ENCODE measurements at places on chromosomes 6 and 20.

GRCh38 chr20:1891263-1892118, 3.7 kb upstream of the SIRPA start:
- DNase-seq: no peak

GRCh38 chr6:137727216-137727765, 139.8 kb upstream of the TNFAIP3 start:
- no peak for DNase-seq

DNA sequence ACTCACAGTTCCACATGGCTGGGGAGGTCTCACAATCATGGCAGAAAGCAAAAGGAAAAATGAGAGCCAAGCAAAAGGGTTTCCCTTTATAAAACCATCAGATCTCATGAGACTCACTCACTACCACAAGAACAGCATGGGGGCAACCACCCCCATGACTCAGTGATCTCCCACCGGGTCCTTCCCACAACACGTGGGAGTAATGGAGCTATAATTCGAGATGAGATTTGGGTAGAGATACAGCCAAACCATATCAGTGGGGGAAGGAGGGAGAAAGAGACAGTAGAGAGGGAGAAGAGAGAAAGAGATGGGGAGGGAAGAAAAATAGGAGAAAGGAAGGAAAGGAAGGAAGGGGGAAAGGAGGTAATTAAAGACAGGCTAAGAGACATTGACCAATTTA, 30.1 kb downstream of the GMDS start:
- DNase-seq: no peak

- DNase-seq: no peak
Measured at GRCh38 chr6:30847421-30847970, 36.8 kb upstream of the DDR1 start.

GRCh38 chr20:44706301-44707017, 8.7 kb upstream of the CCN5 start:
- DNase-seq: no peak

DNA sequence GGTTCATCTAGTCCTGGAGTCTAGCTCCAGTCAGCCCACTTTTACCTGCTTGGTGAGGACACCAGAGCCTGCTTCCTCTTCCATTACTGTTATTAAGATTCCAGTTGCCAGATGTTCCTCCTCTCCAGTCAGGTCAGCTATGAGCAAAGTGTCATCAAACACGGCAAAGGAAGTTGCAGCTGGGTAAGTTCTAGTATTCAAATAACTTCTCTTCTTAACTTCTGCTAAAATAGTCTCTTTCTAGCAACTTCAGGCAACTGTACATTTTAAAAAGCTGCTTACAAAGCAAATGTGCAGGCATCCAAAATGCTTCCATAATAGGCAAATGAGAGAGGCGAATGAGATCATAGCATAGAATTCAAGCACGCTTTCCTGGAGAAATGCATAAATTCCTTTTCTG, 18.4 kb upstream of the MRPS18A start:
- no peak for DNase-seq

- DNase-seq: peak; percentile 21
Measured at GRCh38 chr20:32678948-32679347, 5.2 kb upstream of the C20orf203 start.

GRCh38 chr6:112571488-112572270, 224.5 kb downstream of the RFPL4B start:
- peak; percentile 55 for DNase-seq

- DNase-seq: no peak
Measured at GRCh38 chr20:6696001-6696400, 71.5 kb upstream of the BMP2 start.

DNA sequence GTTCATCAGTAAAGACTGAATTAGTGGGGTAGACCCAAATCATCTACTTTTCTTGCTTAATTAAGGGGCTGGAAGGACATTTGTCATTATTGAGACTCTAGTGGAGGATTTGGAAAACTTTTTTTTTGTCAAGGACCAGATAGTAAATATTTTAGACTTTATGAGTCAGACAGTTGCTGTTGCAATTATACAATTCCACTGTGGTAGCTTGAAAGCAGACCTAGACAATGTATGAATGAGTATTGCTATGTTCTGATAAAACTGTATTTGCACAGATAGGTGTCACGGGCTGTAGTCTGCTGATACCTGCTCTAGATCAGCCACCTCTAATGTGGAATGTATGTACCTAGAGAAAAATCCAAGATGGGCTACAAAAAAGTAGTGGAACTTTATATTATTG, 175.0 kb downstream of the CARMIL1 start:
- DNase-seq: no peak
